ENCODE measurements at places on chromosomes 12 and 14. TPM values are rescaled to one million over a fixed set of nuclear protein-coding genes. Genes with fewer than 3 reads are reported as not detected.

The NFE2 gene
- total RNA-seq: 1.6 TPM

The RNFT2 gene
- total RNA-seq: 0.36 TPM

The PRPH gene
- not detected for total RNA-seq

The KLRK1 gene
- not detected for total RNA-seq

The OS9 gene
- total RNA-seq: 310 TPM

The SLC17A8 gene
- total RNA-seq: not detected

The SMARCC2 gene
- total RNA-seq: 50.7 TPM

The PDE3A gene
- 28.0 TPM for total RNA-seq

The PNMA1 gene
- total RNA-seq: 22.5 TPM

The VWF gene
- total RNA-seq: 3.2 TPM

The FBLN5 gene
- total RNA-seq: 58.3 TPM

The KLRC2 gene
- total RNA-seq: not detected

The CBLN3 gene
- total RNA-seq: 3.4 TPM

The SIX1 gene
- 0.18 TPM for total RNA-seq

The CAMKK2 gene
- 26.1 TPM for total RNA-seq

The CPNE6 gene
- not detected for total RNA-seq

The GRIP1 gene
- not detected for total RNA-seq

The TMEM253 gene
- total RNA-seq: not detected

The LAG3 gene
- 0.16 TPM for total RNA-seq

The ERC1 gene
- total RNA-seq: 9.0 TPM

The VRTN gene
- not detected for total RNA-seq

The GPR135 gene
- 1.1 TPM for total RNA-seq

The LRTM2 gene
- total RNA-seq: not detected

The LIN7A gene
- 12.1 TPM for total RNA-seq

The SLC6A12 gene
- not detected for total RNA-seq

The CCT2 gene
- total RNA-seq: 133 TPM

The DLGAP5 gene
- 7.8 TPM for total RNA-seq

The AQP5 gene
- total RNA-seq: 6.5 TPM

The MYF5 gene
- total RNA-seq: not detected

The TAS2R42 gene
- not detected for total RNA-seq

The DDN gene
- 0.32 TPM for total RNA-seq

The CDK17 gene
- total RNA-seq: 41.8 TPM

The STRN3 gene
- 18.5 TPM for total RNA-seq

All from cardiac atrium fibroblast (primary cell).